ENCODE measurements at places on chromosomes 4 and X. TPM values are rescaled to one million over a fixed set of nuclear protein-coding genes. Genes with fewer than 3 reads are reported as not detected.

DNA sequence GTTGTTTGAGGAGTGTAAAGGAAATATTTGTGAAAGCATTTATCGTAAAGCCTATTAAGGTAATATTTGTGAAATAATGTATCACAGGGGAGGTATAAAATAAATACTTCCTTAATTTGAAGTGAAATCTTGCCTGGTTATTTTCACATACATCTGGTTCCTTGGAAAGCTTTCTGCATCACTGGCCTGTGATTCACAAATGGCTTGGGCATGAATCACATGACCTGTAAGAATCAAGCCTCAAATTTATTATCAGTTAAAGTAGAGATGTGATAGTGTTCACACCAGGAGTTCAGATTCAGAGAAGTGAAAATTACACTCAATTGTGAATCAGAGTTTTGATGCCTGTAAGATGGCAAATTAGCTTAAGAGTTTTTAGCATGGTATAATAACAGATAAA is 1911.4 kb downstream of the STIM2 start:
- DNase-seq, result no peak

DNA sequence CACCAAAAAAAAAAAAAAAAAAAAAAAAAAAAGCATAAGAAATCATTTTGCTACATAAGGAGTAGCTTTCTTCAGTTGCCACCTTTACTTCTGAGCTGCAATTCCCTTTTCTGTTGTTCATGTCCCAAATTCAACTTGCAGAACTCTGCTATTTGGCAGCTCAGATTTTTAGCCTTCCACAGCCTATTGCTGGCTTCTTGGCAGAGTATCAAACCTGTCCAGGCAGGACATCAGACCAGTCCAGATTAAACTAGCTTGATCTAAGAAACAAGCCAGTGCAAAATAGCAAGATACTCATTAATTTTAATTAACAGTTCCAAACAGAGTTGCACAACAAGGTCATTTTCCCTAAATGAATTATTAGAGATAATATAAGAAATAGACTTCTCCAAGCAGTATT is 123.6 kb upstream of the NR3C2 start:
- DNase-seq, result no peak

The CSAG2 gene
- total RNA-seq, result not detected

The GAGE12E gene
- total RNA-seq, result not detected

The NAP1L3 gene
- not detected for total RNA-seq

The KCTD8 gene
- total RNA-seq, result not detected

The HADH gene
- 30.2 TPM for total RNA-seq
